ENCODE measurements at places on chromosomes 1 and 21. TPM values are rescaled to one million over a fixed set of nuclear protein-coding genes. Genes with fewer than 3 reads are reported as not detected.

Gene ELAPOR1
- 0.28 TPM for total RNA-seq

Gene FMO2
- total RNA-seq = under 0.01 TPM

Gene BATF3
- total RNA-seq = 1.6 TPM

Gene PTPN7
- total RNA-seq = not detected

Gene FOXE3
- not detected for total RNA-seq

Gene TTC22
- total RNA-seq = not detected

- no peak for DNase-seq
These were observed 5.6 kb downstream of the ARHGAP29 start for GRCh38 chr1:94231746-94232145.

- no peak for DNase-seq
These were observed 22.4 kb downstream of the COL16A1 start for GRCh38 chr1:31681415-31681814.

DNA sequence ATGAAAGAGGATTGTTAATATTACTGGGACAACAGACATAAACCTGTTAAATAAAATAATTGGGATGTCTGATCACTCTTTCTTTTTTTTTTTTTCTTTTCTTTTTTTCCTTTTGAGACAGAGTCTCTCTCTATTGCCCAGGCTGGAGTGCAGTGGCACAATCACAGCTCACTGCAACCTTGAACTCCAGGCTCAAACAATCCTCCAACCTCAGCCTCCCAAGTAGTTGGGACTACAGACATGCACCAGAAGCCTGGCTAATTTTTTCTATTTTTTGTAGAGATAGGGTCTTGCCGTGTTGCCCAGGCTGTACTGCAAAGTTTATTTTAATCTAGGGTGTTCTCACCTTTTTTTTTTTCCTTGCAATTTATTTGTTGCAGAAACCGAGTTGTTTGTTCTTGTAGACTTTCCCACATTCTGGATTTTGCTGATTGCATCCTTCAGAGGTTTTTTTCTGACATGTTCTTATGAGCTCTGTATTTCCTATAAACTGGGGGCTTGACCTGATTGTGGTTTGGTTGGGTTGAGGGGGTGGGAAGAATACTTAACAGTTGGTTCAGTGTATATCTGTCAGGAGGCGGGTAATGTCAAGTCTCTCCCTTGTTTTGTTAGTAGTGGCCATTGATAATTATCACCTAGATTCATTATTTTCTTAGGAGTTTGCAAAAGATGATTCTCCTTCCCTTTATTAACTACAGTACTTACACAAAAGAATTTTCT is 125.2 kb downstream of the MAST2 start:
- DNase-seq = peak; percentile 27

GRCh38 chr1:225228871-225229303 is 199.0 kb downstream of the LBR start:
- DNase-seq = no peak

GRCh38 chr1:19361611-19362147 is 49.6 kb downstream of the SLC66A1 start:
- peak; percentile 83 for DNase-seq

- DNase-seq = no peak
These were observed 4.0 kb downstream of the FTCD start for GRCh38 chr21:46151261-46151988.

GRCh38 chr1:91165033-91165654 is 143.3 kb upstream of the ZNF644 start:
- DNase-seq = peak; percentile 45

- DNase-seq = no peak
These were observed 16.8 kb upstream of the PLEKHG5 start for GRCh38 chr1:6508154-6508815.

- peak; percentile 36 for DNase-seq
These were observed 1.7 kb upstream of the CHI3L2 start for GRCh38 chr1:111225717-111226400.

DNA sequence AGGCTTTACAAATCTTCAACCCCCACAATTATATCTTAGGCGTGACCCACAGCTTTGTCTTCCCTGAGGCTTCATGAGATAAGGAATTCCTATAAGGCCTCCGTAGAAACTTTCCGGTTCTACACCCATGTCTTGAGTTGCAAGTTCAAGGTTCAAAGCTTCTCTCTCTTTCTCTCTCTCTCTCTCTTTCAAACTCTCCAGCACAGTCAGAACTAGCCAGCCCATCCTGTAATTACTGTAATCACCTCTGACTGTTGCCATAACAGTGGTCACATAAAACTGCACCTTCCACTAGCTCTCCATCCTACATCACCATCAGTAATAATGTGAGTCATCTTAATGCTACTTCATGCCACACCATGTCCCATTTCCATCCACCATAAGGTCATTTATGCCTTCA is 90.0 kb upstream of the NFASC start:
- no peak for DNase-seq

GRCh38 chr21:39117440-39117970 is 65.7 kb downstream of the PSMG1 start:
- DNase-seq = no peak

- peak; percentile 66 for DNase-seq
These were observed 50.9 kb downstream of the PTPN14 start for GRCh38 chr1:214500340-214501055.
